ENCODE measurements at places on chromosomes 12 and 14. TPM values are rescaled to one million over a fixed set of nuclear protein-coding genes. Genes with fewer than 3 reads are reported as not detected.

DNA sequence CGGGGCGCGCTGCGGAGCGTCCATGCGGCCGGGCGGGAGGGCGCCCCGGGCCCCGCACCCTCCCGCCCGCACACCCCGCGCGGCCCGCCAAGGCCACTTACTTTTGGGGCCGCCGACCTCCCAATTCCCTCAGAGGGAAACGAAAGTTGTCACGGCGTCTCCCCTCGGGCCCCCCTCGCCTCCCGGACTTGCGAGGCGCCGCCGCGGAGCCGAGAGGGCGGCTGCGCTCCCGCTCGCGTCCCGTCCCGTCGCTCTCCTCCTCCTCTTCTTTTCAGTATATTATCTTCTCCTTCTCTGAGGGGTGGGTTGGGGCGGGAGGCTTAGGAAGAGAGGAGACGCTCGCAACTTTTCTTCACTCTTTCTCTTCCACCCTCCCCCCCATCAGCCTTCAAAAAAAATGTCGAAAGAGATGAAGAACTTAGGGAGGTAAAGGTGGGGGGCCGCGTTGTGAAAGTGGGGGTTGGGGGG, 613 bp downstream of the DUSP16 start:
- DNase-seq: peak; percentile 67

GRCh38 chr12:51600721-51601120, 9.7 kb downstream of the SCN8A start:
- no peak for DNase-seq

GRCh38 chr14:98826618-98827017, 445.4 kb downstream of the BCL11B start:
- DNase-seq: no peak

The LTBP2 gene
- 12.1 TPM for total RNA-seq

DNA sequence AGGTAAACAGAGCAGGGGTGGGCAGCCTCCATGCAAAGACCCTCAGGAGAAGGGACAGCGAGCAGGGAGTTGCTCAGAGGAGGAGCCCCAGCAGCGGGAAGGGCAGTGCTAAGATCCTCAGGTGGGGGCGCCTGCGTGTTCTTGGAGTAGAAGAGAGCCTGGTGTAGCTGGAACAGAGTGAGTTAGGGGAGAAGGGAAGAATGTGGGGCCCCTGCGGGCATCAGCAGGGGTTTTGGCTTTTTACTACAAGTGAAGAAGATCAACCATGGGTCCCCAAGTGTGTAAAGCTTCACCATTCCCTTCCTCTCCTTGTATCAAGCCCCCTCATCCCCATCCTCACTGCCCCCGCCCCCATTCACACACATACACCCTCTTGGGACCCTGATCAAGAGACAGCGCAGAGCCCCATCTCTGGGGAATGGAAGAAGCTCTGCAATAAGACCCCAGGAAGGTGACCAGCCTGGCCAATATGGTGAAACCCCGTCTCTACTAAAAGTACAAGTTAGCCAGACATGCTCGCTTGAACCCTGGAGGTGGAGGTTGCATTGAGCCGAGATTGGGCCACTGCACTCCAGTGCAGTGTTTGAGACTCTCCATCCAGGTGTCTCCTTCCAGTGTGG, 10.2 kb upstream of the TMEM119 start:
- no peak for DNase-seq

DNA sequence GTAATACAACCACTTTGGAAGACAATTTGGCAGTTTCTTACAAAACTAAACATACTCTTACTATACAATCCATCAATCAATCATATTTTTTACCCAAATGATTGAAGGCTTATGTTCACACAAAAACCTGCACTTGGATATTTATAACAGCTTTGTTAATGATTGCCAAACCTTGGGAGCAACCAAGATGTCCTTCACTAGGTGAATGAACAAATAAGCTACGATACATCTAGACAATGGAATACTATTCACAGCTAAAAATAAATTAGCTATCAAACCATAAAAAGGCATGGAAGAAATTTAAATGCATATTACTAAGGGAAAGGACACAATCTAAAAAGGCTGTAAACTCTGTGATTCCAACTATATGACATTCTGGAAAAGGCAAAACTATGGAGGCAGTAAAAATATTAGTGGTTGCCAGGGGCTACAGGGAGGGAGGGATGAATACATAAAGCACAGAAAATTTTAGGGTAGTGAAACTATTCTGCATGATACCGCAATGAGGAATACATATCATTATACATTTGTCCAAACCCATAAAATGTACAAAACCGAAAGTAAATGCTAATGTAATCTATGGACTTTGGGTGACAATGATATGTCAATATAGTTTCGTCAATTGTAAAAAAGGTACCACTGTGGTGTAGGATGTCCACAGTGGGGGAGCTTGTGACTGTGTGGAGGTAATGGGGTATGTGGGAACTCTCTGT, 70.5 kb downstream of the GPR65 start:
- no peak for DNase-seq

The NKX2-1 gene
- total RNA-seq: not detected

GRCh38 chr12:89238593-89238992, 113.7 kb downstream of the DUSP6 start:
- DNase-seq: no peak

The SLC24A4 gene
- total RNA-seq: 0.99 TPM

DNA sequence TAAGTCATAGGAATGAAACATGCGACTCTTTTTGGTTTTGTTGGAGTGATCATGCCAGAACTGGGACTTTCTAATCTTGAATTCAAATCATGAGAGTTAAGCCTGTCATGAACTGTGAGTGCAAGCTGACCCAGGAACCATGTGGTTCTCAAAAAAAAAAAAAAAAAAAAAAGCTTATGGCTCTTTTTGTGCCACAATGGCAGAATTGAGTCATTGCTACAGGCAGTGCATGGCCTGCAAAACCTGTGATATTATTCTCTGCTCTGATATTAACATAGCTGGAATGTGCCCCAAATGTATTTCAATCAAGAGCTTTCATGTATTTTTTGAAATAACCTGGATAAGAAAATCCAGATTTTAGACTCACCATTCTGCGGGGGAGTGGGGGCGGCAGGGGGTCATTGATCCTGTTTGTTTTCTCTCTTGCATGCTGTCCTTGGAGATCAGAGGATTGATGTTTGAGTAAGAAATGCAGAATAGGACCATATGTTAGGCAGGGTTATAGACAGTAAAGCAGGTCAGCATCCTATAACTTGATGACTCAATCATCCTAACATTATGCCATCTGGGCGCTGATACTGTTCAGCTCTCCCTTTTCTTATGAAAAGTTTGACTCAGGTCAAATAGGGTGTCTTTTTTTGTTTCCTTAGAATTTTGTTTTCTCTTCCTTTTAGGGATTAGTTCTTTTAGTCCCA, 797.4 kb downstream of the DIO2 start:
- DNase-seq: no peak

The ADGRD1 gene
- total RNA-seq: 22.5 TPM

DNA sequence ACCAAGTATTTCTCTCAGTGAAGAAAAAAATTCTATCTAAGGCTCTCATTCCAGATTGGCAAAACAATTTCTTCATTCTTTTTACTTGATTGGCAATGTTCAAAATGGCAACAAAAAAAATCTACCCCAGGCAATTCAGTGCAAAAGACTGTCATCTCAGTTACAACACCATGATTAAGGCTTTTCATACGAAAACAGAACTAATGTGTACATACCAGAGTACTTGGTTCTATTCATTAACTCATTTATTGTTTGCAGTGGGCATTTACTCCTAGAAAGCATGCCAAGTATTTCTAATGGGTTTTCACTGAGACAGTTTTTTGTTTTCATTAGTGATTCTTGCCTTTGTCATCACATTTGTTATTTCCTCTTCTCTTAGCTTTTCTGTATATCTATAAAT, 33.0 kb downstream of the DBX2 start:
- no peak for DNase-seq

- DNase-seq: no peak
Measured at GRCh38 chr12:91210618-91211017, 28.0 kb upstream of the DCN start.

GRCh38 chr12:85424581-85425348, 144.7 kb downstream of the ALX1 start:
- no peak for DNase-seq

The ACVRL1 gene
- 63.0 TPM for total RNA-seq

DNA sequence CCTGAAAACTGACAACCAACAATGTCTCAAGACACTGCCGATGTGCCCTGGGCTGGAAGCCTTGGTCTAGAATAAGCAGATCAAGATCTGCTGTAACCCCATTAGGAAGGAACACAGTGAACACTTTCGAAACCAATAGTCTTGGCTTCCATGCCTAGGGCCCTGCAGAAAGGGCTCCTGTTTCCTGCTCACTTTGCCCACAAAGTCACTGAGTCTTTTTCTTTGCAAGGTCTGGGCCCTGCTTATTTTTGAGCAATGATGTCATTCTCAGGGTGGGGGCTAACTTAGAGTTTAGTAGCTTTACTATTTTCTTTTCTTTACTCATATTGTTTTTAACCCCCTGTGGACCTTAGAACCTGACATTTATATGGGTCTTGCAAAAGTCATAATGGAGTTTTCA, 704.2 kb upstream of the TMEM132C start:
- no peak for DNase-seq

The GLT1D1 gene
- 0.49 TPM for total RNA-seq

- no peak for DNase-seq
Measured at GRCh38 chr14:64060648-64061096, 207.9 kb downstream of the SYNE2 start.

GRCh38 chr12:288687-289086, 26.1 kb upstream of the SLC6A13 start:
- DNase-seq: no peak

GRCh38 chr12:77189458-77189857, 124.1 kb upstream of the E2F7 start:
- no peak for DNase-seq

The NT5DC3 gene
- 254 TPM for total RNA-seq

GRCh38 chr14:76490735-76491134, 114.8 kb downstream of the ESRRB start:
- no peak for DNase-seq

DNA sequence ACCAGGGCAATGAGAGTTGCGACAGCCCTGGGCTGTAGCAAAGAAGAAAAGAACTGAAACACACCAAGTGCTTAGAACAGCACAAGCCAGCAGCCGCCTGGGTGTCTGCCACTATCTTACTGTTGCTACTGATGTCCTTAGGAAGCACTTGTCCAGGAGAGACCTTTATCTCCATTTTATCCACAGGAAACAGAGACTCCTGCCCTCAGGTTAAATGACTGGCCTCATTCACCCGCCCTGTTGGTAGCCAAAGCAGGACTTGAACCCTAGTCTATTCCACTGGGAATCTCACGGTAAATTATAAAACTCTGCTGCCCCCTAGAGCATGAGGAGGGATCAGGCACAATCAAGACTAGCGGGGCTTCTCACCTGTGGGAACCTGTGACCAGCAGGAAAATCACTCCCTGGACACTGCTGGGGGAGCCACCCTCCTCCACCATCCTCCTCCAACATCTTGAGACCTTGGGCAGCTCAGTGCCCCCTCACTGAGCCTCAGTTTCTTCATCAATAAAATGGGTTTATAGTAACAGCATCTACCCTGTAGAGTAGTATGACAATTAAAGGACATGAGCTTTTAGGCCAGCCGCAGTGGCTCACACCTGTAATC, 20.5 kb upstream of the TESC start:
- no peak for DNase-seq

The KRT75 gene
- not detected for total RNA-seq

The GLIPR1L2 gene
- total RNA-seq: 3.0 TPM

DNA sequence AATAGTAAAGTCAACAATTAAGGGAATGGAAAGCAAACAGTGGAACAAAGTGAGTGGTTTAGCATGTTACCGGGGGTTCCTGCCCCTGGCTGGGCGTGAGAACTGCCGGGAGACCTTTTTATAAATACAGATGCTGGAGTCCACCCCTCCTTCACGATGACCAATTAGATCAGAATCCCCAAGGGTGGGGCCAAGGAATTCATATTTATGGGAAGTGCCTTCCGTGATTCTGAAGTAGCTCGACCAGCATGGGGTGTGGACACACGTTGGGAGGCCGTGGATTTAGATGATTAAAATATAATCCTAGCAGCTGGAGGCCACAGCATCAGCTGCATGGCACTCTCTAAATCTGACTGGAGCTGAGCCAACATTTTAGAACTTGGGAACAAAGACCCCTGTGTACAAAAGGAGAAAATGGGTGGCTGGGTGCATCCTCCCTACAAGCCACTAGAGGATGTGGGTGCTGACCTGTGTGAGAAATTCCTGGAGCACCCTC, 87.9 kb downstream of the SRRM4 start:
- DNase-seq: no peak

GRCh38 chr12:17017402-17017801, 411.4 kb upstream of the LMO3 start:
- no peak for DNase-seq

The SLC38A4 gene
- total RNA-seq: 1.1 TPM

All from sigmoid colon (tissue), 7 donors.